ENCODE measurements at places on chromosomes 7 and 10. TPM values are rescaled to one million over a fixed set of nuclear protein-coding genes. Genes with fewer than 3 reads are reported as not detected.

Gene GDF2
- total RNA-seq: not detected

Gene GPR26
- total RNA-seq: not detected

Gene HOXA4
- 0.65 TPM for total RNA-seq

Gene FEZF1
- not detected for total RNA-seq

Gene WEE2
- not detected for total RNA-seq

Gene MYO1G
- total RNA-seq: 0.17 TPM

Gene TRIM74
- total RNA-seq: 0.51 TPM

Gene PLA2G12B
- total RNA-seq: 0.09 TPM

Gene ADCYAP1R1
- not detected for total RNA-seq

All from dermis blood vessel endothelial cell (primary cell).